ENCODE measurements at places on chromosomes 11 and 22.

DNA sequence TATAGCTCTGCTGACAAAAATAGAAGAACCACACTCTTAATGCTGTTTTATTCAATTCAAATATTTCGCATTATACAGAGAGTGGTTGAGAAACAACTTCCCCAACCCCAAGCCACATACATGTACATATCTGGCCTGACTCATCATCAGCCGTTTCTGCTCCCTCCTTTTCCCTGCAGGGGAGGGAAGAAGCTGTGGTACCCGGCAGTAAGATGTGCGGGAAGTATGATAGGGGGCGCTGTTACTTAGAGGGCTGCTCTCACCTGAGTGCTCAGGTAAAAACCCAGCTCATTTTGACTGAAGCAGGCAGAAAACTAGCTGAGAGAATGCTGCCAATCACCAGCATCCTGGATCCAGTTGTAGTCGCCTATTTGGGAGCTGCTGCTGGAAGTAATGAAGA is 85.5 kb downstream of the NELL1 start:
- no peak for DNase-seq

- DNase-seq = no peak
These were observed 109.1 kb downstream of the KCNQ1 start for GRCh38 chr11:2553886-2554285.

DNA sequence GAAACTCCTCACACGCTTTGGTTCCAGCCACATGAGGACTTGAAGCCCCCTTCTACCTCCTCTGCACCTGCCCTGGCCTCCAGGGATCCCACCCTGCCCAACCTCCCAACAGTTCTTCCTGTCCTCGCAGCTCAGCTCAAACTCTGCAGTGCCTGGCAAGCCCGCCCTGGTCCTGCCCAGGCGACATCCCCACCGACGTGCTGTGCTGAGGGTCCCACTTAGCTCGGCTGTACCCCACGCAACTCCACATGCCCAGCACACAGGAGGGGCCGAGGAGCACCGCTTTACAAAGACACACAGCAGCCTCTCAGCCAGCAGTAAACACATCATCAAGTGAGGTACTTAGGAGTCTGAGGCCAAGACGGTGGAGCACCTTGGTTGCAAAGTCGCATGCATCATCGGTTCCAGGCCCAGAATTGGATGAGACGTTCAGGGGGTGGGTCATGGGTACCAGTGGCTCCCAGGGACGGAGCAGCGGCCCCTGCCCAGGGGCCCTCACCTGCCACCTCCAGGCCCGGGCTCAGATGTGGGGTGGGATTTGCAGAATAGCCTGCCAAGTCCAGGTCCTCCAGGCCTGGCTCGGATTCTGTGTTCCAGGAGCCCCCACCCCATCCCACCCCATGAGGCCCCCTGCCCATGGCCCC is 72.6 kb downstream of the CELSR1 start:
- DNase-seq = no peak

DNA sequence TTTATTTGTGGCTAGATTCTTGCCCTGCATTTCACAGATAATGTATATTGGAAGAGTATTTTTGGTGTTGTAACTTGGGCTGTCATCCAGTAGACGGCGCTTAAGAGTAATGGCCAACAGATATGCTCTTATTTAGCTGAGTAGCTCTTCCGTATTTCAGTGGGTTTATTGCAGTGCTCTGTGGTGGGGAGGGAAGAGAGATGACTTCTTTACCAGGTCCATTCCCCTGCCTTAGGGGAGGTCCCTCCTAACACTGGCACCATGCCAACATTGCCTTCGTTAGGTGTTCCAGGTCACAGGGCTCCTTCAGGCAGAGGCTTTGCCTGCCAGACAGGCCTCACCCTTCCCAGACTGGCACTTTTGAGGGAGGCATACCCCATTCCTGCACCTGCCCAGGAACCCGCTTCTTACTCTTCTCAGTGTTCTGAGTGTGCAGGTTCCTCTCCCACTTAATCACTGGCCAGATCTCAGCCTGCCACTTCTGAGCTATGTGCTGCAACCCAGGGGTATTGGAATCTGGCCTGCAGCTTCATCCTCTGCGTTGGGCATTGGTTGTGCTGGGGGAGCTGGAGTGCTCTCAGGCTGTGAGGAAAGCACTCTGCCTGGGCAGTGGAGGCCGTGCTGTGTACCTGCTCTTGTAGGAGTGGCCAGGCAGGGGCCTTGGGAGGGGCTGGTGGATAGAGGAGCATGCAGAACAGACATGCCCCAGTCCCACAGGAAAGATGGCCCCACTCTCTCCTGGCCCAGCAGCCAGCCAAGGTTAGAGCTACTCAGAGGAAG is 29.4 kb upstream of the SLN start:
- no peak for DNase-seq

DNA sequence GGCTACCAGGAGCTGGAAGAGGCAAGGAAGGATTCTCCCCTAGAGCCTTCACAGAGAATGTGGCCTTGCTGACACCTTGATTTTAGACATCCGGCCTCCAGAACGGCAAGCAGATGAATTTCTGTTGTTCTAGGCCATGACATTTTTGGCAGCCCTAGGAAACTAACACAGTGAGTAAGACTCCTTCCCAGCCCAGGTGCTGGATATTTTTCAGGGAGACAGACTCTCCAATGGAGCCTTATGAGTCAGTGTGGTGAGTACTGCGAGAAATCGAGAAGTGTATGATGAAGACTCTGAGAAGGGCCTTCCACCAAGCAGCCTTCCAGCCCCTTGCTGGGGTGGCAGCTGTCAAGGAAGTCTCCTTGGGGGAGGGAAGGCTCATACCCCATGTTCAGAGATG is 114.4 kb downstream of the OSBP2 start:
- DNase-seq = no peak

DNA sequence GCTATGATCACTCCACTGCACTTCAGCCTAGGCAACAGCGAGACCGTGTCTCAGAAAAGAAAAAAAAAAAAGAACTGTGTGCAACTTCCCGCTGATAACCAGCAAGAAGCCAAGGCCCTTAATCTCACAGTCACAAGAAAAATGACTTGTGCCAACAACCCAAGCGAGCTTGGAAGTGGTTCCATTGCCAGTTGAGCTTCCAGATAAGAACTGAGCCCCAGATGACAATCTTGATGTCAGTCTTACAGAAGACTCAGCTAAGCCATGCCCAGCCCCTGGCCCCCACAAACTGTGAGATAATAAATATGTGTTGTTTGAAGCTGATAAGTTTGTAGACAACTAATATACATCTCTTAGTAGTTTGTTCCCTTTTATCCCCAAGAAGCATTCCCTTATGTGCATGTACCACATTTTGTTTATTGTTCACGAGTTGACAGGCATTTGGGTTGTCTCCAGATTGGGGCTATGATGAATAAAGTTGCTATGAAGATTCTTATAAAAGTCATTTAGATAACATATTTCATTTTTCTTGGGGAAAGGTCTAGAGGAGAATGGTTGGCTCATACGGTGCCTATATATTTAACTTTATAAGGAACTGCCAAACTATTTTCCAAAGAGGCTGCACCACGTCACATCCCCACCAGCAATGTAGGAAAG is 85.9 kb downstream of the TIMP3 start:
- no peak for DNase-seq

DNA sequence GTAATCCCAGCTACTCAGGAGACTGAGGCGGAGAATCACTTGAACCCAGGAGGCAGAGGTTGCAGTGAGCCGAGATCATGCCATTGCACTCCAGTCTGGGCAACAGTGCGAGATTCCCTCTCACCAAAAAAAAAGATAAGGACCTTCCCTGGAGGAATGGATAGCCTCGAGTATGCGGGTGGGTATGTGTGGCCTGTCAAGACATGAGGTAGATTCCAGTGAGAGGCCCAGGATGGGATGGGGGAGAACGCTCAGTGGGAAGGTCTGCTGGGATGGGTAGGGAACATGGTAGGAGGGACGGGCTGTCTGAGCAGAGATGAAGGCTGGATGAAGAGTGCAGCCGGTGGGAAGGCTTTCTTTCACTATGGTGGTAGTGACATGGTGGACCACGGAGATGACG is 39.0 kb upstream of the YWHAH start:
- no peak for DNase-seq

GRCh38 chr22:42683578-42684283 is 34.5 kb upstream of the CYB5R3 start:
- DNase-seq = no peak

GRCh38 chr11:57500515-57500914 is 15.0 kb downstream of the SLC43A1 start:
- no peak for DNase-seq

DNA sequence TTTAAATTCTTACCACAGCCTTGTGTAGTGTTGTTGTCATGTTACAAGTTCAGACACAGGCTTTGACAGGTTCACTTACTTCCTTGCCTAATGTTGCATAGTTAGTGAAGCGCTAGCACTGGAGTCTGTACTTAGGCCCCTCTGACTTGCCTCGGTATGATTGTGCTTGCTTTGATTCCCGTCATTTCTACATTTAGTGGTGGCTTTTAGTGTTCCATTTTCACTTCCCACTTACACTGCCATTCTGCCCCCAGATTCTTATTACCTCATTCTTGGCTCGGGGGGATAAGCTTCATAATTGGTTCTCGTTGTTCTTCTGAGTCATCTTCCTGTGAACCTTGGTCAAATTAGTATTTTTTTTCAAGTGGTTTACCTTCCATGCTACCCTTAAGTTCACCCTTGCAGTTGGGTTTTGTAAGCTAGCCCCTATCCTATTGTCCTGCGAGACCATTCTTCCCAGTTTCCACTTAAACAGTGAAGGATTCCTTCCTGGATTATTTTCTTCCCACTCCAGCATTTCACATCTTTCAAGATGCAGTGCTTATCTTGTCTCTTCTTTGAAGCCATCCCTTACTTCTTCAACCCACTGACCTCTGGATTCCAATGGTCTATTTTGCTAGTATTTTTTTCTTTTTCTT is 68.7 kb downstream of the DDX10 start:
- no peak for DNase-seq

DNA sequence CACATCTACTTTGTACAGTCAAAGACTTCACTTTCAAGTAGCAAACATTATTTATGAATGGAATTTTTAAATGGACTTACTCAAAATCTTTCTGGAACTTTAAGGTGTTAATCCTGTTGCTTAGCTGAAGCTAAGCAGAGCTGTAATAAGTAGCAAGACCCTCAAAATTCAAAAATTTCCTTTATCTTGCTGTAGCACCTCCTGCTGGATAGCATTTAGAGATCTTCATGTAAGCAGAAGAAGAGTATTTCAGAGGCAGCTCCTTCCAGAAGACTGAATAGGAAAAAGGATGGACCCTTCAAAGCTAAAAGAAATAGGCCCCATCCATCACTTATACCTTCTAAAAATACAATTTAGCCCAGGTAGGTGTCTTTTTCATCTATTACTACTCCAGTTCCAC is 3.4 kb downstream of the PHF21A start:
- DNase-seq = no peak

- no peak for DNase-seq
These were observed 6.7 kb upstream of the APOA5 start for GRCh38 chr11:116798368-116798767.

DNA sequence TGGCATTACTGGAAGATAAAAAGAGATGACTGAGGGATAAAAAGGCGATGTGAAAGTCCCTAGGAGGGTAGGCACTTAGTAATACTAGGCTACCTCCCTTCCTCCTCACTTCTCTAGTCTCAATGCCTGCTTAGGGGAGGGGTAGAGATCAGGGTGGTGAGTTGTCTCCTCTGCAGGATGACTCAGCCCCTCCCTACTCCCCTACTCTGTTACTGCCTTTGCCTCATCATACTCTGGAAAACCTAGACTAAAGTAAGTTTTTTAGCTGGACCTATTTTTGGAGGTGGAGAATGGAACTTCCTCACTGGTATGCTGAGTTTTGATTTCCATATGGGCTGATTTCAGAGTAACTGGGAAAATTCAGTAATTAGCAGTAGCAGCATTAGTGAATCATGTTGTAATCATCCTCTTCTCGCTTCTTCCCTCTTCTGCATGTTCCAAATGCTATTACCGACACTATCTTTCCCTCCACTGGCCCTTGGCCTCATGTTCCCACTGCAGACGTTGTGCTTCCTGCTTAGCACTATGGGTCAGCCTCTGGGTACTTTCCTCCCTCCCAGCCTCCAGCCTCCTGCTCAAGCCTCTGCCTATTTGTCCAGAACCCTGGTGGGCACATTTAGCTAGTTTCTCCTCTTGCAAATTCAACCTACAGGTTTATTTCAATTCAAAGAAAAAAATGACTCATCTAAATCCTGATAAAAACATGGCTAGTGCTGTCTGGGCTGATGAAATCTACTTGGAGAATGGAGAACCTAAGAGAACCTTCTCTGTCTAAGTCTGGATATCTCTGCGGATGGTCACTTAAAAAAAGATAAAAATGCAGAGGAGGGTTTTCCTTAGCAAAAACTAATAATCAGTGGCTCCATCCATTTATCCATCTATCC is 281.7 kb downstream of the ST3GAL4 start:
- DNase-seq = no peak

DNA sequence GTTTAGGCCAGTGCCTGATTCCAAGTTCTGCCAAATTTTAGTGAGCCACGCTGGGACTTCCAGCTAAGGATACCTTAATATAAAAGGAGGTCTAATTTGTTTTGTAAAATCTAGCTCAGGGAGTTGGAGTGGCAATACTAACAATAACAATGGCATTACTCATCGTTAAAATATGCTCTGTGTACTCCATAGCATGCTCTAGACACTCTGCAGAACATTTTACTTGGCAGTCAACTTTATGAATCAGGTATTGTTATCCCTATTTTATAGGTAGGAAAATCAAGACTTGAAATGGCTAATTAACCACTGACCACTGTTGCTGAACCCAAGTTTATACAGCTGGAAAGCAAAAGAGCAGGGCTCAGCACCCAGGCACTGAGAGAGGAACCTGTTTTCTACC is 485.0 kb upstream of the KIRREL3 start:
- DNase-seq = no peak

DNA sequence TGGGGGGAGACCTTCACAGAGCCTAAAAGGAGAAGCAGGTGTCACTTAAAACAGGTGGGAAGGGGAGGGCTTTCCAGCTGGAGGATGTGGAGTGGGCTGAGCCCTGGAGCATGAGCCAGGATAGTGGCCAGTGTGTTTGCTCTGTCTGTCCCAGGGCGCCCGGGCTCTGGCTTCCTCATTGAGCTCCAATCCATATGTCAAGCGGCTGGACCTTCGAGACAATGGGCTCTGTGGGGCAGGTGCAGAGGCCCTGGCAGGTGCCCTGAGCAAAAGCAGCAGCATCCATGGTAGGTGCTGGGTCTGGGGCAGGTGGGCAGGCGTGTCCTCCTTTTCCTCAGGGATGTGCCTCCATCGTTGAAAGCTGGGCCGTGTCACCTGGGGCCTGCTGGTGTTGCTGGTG is 2.0 kb downstream of the LRRC74B start:
- no peak for DNase-seq

GRCh38 chr11:36791957-36792356 is 193.9 kb upstream of the RAG2 start:
- no peak for DNase-seq

- no peak for DNase-seq
These were observed 119.7 kb downstream of the RCN1 start for GRCh38 chr11:32210556-32210955.

DNA sequence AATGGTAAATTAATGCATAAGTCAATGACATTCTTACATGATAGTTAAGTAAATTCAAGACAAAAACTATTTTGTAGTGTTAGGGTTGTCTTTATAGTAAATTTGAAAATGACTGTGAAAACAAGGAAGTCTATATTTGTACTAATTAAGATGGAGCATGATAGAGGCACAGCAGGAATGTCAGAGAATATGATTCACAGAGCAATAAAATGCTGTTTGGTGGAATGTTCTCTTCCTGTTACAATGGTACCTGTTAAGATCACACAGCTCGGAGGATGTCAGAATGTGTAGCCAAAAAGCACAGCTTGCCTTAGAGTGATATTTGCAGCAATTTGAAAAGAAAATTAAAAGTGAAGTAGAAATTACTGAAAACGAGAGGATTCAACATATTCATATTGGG is 2339.7 kb upstream of the RAG2 start:
- DNase-seq = no peak

- DNase-seq = no peak
These were observed 75.4 kb downstream of the MAML2 start for GRCh38 chr11:96267496-96268032.
